ENCODE measurements at places on chromosomes 5 and 9.

DNA sequence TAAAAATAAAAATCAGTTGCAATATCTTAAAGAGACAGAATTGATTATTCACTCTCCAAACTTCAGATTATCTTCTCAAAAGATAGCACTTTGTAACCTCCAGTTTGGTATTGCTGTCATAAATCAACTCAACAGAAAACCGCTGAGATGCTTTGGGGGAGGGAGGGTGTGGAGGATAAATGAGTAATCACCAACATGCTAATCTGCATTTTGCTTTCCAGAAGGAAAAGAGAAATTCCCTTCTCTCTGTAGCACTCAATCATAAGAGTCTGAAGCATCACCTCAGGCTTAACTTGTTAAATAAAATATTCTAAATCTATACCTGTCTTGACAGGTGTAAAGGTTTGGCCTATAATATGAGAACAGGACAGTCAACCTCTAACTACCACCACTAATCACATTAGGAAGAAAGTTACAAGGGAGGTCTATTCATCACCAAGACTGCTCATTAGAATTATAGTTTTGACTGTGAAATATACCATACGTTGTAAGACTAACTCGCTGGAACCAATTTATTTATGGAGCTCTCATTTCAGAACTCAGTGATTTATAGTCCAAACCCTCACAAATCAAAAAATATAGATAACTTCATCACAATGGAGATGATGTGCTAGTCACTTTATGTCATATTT, 89.0 kb downstream of the PIK3R1 start:
- no peak for DNase-seq

DNA sequence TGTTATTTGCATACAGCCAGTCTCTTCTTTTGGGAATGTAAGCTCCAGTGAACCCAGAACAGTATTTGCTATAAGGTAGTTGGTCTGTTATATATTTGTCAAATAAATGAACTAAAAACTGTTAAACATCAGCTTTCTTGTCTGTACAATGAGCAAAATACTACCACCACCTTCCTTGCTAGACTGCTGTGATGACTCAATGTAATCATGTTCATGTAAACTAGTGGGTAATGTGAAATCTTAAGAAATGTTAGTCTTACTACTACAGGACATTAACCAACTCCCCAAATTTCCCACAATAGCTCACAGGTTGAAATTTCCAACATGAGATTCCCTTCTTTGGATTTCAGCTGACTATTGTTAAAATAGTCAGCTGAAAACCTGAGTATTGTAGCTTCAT, 176.1 kb downstream of the TRPM3 start:
- no peak for DNase-seq

- no peak for DNase-seq
These were observed 52.8 kb downstream of the AMBP start for GRCh38 chr9:114025196-114025753.

- no peak for DNase-seq
These were observed 5.3 kb downstream of the NSA2 start for GRCh38 chr5:74772359-74772758.

DNA sequence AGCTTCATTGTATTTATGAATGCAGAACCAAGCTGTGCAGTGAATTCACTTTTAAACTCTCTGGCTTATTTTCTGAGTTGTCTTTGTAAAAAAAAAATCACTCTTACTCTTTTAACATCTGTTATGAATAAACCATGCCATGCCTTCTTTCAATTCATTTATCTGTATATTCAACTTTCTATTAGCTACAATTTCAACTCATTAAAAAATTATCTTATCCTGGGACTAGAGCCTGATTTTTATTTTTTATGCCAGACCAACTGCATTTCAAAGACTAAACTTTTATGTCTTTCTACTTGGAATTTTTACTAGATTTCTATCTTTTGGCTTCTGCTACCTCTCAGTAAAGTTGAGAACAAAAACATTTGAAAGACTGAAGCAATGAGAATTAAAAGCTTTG, 342.7 kb downstream of the DEPDC1B start:
- no peak for DNase-seq

- no peak for DNase-seq
These were observed 2.0 kb downstream of the JMY start for GRCh38 chr5:79237740-79238560.

DNA sequence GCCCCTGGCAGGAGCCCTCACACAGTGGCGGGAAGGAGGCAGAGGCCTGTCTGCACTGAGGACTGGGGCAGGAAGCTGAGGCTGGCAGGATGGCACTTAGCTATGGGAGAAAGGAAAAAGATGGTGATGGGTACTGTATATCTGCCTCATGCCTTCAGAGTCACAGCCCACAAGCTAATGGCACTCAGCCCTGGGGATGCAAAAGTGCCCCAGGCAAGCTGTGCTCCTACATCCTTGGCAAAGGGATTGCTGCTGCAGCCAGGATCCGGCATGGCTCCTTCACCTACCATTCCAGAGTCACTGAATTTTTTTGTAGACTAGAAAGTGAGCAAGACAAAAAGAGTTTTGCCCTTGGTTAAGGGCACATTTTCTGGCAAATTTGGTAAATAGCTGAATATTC, 8.7 kb downstream of the ACSL6 start:
- DNase-seq: no peak

DNA sequence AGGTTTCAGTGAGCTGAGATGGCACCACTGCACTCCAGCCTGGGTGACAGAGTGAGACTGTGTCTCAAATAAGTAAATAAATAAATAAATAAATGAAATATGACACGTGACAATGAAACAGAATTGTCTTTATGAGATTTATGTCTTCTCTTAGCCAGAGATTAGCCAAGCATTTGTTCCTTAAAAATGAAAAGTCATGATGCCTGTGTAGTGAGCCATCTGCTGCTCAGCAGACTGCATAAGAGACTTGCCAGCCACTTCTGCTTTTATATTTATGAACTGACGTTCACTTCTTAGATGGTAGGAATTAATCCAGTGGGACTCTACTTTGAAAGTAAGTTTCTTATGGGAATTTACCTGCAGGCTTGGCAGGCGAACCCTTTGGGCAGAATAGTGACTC, 227.4 kb downstream of the NR3C1 start:
- DNase-seq: no peak

- no peak for DNase-seq
These were observed 346.8 kb upstream of the NUDT12 start for GRCh38 chr5:103909391-103909790.

DNA sequence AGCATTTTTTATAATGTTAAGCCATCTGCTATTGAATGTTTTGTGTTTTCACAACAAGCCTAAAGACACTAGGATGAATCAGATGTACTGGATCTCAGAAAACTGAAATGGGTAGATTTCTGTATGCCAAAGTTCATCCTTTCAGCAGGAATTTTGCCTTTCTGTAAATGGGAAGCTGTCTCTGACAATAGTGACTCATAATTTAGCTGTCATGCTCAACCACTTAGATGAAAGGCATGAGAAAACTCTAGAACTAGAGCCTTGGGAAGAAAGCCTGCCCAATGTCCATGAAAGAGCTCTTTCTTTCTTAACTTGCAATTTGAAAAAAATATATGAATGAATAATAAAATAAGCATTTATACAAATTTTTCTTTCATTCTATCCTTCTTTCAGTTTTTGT, 616.0 kb upstream of the EDIL3 start:
- no peak for DNase-seq

DNA sequence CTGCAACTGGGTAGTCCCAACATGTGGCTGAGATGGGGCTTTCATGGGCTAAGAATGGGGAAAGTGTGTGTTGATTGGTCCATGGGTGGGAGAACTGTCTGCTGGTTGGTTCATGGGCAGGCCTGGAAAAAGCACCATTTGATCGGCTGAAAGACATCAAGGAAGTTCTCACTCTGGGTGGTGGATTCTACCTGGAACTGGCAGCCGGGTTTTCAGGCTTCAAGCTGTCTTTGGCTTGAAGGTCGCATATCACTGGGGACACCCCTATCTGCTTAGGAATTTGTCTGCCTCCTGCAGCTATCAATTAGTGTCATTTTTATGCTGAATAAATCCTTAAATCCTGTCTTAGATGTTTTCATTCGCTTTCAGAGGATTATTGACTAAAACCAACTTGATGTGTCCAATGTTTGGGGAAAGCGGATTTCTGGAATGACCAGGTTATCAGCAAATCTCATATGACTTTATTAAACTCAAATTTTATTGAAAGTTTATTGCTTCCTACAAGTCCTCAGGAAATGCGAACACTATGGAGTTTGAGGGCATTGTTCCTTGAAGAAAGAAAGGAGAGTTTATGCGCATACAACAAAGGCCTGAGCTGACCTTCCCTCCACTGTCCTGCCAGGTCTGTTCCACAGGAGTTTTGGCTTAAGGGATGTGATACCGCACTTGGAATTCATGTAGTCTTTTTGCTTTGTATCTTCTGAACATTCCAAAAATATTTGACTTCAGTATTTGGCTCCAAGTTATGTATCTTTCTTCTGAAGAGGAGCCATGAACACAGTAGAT, 451.1 kb downstream of the TUSC1 start:
- no peak for DNase-seq

DNA sequence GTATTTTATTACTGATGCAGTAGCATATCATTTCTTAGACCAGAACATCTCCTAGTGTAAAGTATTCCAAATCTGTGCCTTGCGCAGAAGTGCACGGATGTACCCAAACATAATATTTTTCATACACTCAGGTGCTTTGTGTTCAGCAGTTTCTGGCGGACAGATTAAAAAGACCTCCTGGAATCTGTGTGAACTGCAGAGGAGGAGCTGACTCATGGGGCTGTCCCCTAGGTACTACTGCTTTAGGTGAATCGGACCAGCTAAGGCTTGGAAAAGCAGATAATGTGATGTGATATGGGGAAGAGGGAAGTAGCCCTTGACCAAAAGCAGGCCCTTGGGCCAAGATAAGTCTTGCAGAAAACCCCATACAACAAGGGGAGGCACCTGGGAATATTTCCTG, 310.1 kb downstream of the PLK2 start:
- no peak for DNase-seq

- DNase-seq: no peak
These were observed 24.0 kb upstream of the ASPN start for GRCh38 chr9:92506184-92506857.

DNA sequence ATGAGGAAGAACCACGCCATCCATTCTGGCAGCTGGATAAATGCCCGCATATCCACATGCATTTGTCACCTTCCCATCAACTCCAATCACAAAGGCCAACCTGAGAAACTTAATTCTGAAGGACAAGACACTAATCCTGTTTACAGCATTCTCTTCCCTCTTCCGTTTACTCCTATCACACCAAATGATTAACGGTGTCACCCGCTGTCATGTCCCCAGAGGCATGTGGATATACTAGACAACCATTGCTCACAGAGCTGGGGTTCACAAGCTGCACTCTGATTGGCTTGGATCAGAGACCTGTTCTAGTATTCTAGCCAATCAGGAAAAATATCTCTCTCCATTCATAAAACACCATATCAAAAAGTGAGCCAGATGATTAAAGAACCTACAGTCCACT, 3.6 kb downstream of the MACROH2A1 start:
- DNase-seq: no peak

DNA sequence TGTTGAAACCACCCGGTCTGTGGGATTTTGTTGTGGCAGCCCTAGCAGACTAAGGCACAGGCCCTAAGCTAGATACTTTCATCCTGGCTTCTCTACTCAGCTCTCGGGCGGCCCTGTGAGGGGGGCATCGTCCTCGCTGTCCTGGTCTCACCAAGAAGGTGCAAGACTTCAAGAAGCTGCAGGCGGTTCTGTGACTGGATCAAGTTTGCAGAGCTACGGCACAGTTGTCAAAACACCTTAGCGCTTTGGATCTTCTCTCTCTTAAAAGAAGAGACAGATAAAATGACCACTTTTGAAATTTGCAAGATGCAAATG, 119.4 kb upstream of the PHYKPL start:
- DNase-seq: no peak

DNA sequence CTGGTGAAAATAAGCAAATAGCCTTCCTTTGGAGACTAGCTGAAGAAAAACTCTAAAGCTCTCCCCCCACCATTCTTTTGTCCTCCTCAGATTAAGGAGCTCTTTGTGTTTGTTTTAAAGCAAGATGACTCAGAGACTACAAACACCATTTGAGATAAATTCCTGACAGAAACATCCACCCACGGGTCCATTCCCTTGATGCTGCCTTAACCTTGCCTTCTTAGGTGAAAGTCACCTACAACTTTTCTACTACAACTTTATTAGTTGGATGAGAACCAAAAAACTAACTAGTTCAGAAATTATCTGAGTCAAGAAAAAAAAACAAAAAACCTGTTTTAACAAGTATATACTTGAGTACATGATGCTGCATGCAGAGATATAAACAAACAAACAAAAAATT, 831.1 kb downstream of the NR2F1-AS1 start:
- DNase-seq: peak; percentile 39

GRCh38 chr9:136334541-136334940, 7.2 kb downstream of the GPSM1 start:
- DNase-seq: no peak

GRCh38 chr5:171989276-171989675, 17.2 kb downstream of the FBXW11 start:
- no peak for DNase-seq

GRCh38 chr9:91835216-91835615, 114.8 kb downstream of the ROR2 start:
- no peak for DNase-seq

- DNase-seq: no peak
These were observed 138.2 kb upstream of the MINAR2 start for GRCh38 chr5:129609710-129610109.

DNA sequence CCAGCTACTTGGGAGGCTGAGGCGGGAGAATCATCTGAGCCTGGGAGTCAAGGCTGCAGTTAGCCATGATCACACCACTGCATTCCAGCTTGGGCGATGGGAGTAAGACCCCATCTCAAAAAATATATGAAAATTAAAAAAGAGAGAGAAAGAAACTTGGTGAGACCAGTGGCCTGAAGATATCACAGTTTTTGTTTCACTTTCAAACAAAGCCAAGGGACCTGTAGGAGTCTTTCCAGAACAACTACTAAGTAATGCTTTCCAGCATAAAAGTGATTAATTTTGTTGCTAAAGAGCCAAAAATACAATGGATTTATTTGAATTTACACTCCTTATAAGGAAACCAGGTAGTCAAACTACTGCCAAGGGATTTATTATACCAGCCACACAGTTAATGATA, 23.5 kb downstream of the GKAP1 start:
- no peak for DNase-seq

- no peak for DNase-seq
These were observed 200.1 kb upstream of the DAB2 start for GRCh38 chr5:39624890-39625289.

- DNase-seq: no peak
These were observed 24.7 kb upstream of the RXRA start for GRCh38 chr9:134301387-134302129.

Measured in iPS-NIHi11 (cell line).